EH (cell line): ENCODE measurements at places on chromosomes 6 and 20.

DNA sequence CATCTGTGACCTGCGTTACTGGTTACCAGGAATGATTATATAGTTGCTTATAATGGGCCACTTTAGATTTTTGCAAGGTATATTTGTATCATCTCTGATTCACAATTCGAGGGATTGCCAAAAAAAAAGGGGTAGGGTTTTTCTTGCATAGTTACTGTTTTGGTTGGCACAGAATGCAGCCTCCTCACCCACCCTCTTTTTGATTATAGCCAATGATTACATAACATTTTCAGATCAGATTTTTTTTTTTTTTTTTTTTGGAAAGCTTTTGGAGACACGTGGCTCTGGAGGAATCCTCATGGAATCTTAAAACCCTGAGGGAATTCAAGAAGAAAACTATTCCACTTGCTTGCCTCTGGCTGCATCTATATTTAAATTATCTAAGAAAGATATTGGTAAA lies 53.7 kb downstream of the UST start:
- DNase-seq, result peak; percentile 66

- DNase-seq, result no peak
Observed at GRCh38 chr6:39282774-39283173, 31.4 kb downstream of the KCNK17 start.

DNA sequence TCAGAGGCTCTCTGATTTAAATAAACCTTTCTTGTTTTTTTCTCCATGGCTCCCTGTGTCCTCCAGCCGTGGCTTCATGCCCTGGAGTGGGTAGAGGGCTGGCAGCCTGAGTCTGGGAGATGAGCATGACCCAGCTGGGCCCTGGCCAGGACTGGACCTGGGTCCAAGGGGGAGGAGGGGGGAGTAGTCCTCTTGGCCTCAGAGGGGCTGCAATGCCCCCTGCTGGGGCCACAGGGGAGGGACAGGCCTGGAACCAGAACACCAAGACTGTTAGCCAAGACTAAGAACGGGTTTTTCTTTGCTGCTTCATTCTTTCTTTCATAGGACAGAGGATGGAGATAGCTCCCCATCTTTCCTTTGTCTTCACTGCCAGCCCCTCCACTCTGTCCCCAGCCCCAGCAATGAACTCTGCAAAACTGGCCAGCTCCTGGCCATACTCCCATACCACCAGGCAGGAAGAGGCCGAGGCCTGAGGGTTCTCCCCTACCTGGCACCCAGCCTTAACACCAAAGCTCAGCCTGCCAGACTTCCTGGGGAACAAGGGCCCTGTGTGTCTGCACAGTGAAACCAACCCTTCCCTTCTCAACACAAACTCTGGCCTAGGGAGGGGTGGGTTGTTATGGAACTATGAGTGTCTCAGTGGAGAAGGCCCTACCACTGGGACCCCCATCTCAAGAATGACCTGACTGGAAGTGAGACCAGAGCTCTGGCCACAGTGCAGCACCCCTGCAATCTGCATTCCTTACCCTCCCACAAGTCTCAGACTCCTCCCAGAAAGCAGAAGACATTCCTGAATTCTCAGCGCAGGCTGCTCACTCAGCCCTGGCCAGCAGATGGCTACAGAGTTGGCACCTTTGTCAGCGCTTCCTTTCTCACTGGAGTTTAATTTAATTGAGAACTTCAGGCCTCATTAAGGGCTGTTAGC lies 11.0 kb downstream of the SLC29A1 start:
- DNase-seq, result peak; percentile 80

- DNase-seq, result no peak
Observed at GRCh38 chr6:82277686-82278085, 30.1 kb upstream of the IBTK start.

GRCh38 chr6:30418448-30418847 lies 70.9 kb upstream of the HLA-E start:
- DNase-seq, result no peak

DNA sequence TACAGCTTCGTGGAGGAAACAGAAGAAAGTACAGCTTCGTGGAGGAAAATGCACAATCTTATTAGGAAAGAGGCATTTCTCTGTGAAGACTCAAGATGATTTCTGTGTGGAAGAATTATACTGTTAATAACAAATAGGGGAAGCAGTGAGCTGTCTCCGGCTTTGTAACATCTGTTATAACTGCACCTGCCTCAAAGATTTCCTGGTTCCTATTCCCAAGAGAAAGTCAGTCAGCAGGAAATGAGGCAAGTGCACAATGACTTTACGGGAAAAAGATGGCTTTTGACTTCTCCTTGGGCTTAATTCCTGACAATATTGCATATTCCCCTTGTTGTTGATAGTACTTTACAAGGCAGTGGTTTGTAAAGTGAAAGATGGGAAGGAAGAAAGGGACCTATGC lies 538.5 kb downstream of the BMP2 start:
- DNase-seq, result no peak

GRCh38 chr20:32544260-32544722 lies 40.8 kb downstream of the NOL4L start:
- DNase-seq, result no peak

DNA sequence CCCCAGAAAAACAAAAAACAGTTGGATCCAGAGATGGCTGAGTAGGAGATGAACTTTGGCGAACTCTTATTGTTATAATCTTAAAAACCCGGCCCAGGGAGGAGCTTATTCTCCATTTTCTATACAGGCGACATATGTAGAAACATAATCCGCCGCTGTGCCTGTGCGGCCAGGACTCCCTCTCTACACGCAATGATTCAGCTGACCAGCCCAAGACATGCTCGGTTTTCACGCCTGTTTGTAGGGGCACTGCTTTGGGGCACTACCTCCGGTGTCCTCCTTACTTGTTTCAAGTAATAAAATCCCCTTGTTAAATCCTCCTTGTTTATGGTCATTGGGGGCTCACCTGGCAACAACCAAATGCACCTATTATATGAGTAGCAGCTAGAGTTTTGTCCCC lies 89.9 kb downstream of the SEL1L2 start:
- DNase-seq, result no peak

- DNase-seq, result peak; percentile 63
Observed at GRCh38 chr6:111482188-111482958, 645 bp downstream of the REV3L start.

GRCh38 chr6:168584249-168584648 lies 143.3 kb downstream of the SMOC2 start:
- DNase-seq, result no peak

GRCh38 chr6:43465948-43466347 lies 10.6 kb upstream of the DLK2 start:
- DNase-seq, result no peak

DNA sequence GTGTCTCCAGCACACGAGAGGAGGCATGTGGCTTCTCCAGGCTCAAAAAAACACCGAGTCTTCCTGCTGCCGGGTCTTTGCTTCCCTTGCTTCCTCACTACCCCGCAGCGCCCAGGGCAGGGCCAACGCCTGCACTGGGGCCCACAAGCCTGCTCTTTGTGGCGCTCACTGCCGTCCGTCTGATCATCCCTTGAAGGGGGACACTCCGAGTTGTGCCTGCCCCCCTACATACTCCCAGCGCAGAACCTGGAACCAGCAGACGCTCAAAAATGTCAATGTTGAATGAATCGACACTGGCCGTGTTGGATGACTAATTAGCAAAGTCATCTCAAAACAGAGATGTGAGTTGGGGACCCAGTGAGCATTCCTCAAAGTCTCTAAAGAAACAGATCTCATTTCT lies 8.1 kb upstream of the ARFGAP1 start:
- DNase-seq, result no peak

DNA sequence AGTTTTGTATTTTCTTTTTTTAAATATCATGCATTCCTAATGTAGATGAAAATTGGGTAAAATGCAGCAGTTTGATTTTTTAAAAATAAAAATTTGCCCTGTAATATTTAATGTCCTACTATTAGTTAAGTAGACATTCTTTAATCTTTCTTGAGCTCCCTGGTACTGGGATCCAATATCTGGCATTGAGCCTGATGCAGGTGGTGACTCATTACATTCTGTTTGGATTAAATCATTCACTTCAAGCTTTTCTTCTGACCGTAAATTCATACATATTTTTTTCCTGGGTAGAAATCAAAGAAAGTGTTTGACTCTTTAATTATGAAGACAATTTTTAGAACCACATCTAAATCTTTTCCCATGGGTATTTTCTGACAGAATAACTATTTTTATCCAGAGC lies 768.8 kb upstream of the SLC35B3 start:
- DNase-seq, result peak; percentile 80

- DNase-seq, result peak; percentile 83
Observed at GRCh38 chr6:157761331-157761921, 61.6 kb upstream of the SNX9 start.

- no peak for DNase-seq
Observed at GRCh38 chr20:33875055-33875454, 63.9 kb downstream of the CHMP4B start.

- DNase-seq, result peak; percentile 71
Observed at GRCh38 chr6:130965656-130966055, 97.4 kb downstream of the EPB41L2 start.

GRCh38 chr6:158536891-158537798 lies 22.7 kb upstream of the TMEM181 start:
- DNase-seq, result peak; percentile 39

DNA sequence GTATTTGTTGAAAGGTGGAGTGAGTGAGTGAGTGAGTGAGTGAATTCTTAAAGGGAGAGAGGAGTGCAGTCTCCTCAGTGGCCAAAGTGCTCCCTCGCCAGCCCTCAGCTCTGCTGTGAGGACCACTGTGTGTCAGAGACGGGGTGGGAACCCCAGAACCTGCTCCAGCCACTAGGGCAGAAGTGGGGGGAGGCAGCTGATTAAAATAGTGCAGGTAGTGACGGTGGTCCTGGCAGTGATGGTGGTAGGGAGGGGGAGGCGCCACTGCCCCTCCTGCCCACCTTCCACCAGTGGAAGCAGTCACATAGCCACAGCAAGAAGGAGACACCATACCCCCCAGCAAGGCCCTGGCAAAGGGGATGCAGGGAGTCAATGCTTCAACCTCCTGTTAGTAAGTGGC lies 133.5 kb downstream of the PHACTR3 start:
- DNase-seq, result no peak

DNA sequence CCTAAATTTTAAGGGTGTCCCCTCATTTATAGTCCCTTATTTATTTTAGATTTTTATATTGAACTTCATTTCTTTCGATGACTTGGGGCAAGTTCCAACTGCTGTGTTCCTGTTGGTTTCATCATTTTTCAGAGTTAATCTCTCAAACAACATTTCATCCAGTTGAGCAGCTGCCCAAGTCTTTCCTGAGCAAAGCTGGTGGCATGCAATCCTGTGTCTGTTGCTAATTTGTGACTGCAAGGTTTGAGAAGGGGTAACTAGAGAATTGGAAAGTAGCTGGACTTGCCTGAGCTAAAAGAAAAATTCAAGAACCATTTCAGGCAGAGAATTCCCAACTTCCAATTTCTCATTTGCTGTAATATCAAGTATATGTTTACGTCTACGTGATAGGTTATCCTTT lies 881.5 kb upstream of the SLC35B3 start:
- peak; percentile 9 for DNase-seq

GRCh38 chr20:13778827-13779226 lies 5.9 kb downstream of the ESF1 start:
- DNase-seq, result no peak

- peak; percentile 10 for DNase-seq
Observed at GRCh38 chr6:34059136-34059731, 86.7 kb downstream of the GRM4 start.

- DNase-seq, result no peak
Observed at GRCh38 chr6:137106183-137106582, 61.4 kb upstream of the IL20RA start.

- peak; percentile 55 for DNase-seq
Observed at GRCh38 chr6:26550250-26550993, 12.3 kb downstream of the HMGN4 start.

DNA sequence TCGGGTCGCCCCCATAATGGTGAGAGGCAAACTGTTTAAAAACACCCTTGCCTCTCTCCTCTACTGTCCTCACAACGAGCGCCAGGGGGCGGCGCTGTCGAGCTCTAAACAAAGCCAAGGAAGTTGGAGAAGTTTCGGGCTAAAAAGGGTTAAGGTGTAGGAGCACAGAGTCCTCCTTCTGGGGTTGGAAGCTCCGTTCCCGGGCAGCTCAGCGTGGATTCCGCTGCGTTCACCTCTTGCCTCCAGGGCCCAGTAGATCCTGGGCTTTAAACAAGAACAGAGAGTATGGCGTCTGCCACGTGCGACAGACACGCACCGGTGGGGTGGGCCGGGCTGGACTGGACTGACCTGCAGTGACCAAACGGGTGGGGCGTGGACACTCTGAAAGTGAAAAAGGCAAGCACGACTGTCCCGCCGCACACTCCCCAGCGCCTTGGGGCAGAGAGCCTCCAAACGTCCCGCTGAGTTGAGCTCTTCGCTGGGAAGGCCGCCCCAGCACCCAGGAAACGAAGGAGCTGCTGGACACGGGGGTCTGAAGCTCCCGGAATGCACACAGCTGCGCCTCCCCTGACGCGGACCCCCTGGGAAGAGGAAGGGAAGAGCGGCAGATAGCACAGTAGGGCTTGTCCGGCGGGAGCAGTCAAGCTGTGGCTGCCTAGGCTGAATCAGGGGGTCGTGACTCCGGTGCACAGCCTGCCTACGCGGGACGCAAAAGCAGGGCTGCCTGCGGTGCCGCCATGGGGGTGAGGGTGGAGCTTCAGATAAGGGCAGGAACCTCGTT lies 1.6 kb upstream of the THBD start:
- peak; percentile 58 for DNase-seq

GRCh38 chr20:51526754-51527153 lies 15.8 kb downstream of the NFATC2 start:
- no peak for DNase-seq

GRCh38 chr6:3753228-3753835 lies 1.8 kb upstream of the PXDC1 start:
- no peak for DNase-seq

GRCh38 chr6:44527181-44527580 lies 139.7 kb downstream of the CDC5L start:
- DNase-seq, result no peak

DNA sequence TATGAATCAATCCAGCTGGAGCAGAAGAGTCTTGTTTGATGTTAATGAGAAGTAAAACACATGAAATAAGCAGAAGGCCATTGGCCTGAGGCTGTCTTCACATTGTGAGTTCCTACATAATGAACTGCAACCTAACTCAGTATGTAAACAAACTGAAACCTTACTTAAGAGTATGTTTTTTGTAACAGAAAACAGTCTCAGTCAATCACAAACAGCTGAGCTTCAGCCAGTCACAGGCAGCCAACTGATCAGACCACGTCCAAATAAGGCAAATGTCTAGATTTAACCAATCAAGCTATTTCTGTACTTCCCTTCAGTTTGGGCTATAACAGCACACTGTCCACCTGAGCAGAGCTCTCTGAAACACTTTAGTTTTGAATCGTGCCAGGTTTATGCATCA lies 234.7 kb downstream of the TRDN start:
- no peak for DNase-seq

- no peak for DNase-seq
Observed at GRCh38 chr20:35583636-35584560, 31.7 kb upstream of the SPAG4 start.

DNA sequence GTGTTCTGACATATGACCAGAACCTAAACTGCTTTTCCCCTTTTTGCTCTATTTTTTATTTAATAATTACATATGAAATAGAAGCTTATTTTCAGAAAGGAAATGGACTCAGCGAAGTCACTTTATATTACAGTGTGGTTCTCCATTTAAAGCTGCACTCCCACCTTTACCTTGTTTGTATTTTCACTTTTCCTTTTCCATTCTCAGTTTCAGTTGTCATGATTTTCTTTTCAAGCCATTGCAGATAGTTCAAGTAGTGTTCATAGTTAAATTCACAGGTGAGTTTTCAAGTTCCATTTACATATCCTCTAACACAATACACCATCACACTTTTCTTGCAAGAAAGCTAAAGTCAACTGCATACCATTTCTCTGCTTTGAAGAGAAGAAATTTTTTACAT lies 400.2 kb downstream of the HACE1 start:
- no peak for DNase-seq

- no peak for DNase-seq
Observed at GRCh38 chr6:4511641-4512020, 264.6 kb upstream of the CDYL start.
